ENCODE measurements at places on chromosomes 11 and 22.
A peak's percentile ranks its signal among the peaks of the same experiment; 100 is the strongest.

DNA sequence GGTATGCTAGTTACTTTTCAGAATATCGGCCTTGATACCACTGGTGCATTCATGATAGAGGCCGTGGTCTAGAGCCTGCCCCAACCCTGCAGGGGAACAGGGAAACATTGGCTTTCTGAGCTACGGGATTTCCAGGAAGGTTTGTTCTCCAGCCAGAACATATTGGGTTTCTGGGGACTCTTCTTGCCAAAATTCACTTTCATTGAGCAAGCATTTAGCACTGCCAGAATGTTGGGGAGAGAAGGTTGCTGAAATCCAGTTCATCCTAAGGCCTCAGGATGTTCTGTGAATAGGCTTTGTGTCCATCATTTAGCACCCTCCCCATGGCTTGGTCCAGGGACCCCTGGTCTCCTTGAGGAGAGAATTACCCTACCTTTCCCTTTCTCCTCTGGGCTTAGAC is 36.7 kb downstream of the DRG1 start:
- DNase-seq, result no peak

DNA sequence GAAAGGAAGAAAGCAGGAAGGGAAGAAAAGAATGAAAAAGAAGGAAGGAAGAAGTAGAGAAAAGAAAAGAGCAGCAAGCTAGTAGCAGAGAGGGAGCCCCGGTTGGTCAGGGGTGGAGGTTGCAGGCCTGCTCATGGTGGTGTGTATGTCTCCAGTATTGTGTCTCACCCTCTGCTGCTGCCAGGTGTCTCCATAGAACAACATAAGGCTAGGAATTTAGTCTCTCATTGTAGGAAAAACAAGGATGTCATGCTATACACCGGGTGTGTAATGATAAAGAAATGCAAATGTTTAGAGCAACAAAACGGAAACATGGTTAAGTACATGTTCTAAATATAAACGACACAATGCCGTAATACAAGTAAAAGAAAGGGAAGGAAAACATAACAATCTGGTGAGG is 342.5 kb downstream of the NTM start:
- no peak for DNase-seq

DNA sequence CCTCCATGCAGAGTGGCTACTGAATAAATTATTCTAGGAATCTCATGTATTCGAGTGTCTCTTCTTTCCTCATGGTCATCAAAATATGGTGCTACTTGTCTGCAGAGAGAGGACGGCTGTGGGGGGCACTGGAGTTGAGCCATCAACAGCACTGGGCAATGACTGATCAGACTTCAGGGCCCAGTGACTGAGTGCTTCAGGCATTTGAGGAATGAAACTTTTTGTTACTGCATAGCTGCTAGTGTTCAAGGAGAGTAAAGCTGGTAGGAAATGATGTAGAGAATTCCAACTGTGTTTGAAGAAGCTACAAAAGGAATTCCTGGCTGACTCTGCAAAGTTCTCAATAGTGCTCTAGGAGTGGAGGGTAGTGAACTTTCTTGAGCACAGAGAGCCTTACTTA is 277.7 kb downstream of the CADM1 start:
- no peak for DNase-seq

- no peak for DNase-seq
Measured at GRCh38 chr22:45262195-45262930, 21.7 kb upstream of the KIAA0930 start.

GRCh38 chr11:36354221-36355003 is 58.3 kb downstream of the PRR5L start:
- DNase-seq, result no peak

GRCh38 chr11:132256528-132257279 is 886.3 kb downstream of the NTM start:
- no peak for DNase-seq

GRCh38 chr11:102518296-102519094 is 12.1 kb downstream of the MMP7 start:
- no peak for DNase-seq

- no peak for DNase-seq
Measured at GRCh38 chr22:35746946-35747703, 29.5 kb downstream of the APOL5 start.

GRCh38 chr11:92390783-92391182 is 166.2 kb downstream of the FAT3 start:
- DNase-seq, result no peak

- no peak for DNase-seq
Measured at GRCh38 chr11:90448256-90448655, 225.4 kb upstream of the CHORDC1 start.

GRCh38 chr11:48047616-48048015 is 67.3 kb downstream of the PTPRJ start:
- no peak for DNase-seq

DNA sequence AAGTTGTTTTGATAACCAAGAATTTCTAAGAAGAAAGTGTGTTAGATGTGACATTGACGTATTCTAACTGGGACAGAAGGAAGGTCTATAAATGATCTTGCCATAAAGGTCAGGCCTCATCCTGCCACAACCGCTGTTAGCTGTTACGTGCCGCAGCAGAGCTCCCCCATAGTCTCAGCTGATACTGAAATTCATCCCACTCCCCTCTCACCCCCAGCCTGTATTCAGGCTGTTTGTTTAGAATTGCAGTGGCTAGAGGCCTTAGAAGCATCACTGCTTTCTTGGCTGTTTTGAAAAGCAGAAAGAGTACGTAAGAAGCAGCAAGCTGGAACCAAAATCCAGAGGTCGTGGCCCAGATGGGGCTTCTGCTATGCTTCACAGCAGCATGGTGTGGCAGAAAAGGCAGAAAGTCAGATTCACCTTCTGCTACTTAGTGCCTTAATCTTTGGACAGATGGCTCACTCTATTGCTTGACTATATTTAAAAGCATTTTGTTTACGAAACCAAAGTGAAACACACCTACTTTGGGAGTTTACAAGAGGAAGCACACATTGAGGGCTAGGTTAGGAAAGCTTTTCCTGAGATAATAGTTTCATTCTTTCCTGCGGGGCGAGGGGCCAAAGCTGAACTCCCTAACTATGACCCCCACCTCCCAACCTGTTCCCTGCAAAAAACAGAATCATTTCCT is 950 bp upstream of the LAYN start:
- DNase-seq, result no peak

DNA sequence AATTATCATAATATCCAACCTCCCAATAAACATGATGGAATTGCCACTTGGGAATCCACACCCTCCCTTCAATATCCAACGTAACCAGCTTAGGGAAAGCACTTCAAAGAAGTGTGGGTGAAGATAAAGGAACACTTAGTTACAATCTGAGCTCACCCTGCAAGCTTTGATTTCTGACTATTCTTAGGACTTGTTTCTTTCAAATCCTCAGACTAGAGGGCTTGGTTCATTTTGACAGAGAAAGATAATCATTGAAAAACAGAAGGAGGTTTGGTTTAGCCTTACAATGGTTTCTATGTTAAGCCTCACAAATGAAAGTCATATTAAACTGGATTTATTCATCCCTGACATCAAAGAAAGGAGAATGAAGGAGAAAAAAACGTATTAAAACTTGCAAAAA is 57.9 kb upstream of the SYT13 start:
- no peak for DNase-seq

- DNase-seq, result no peak
Measured at GRCh38 chr11:86230921-86231434, 13.6 kb upstream of the EED start.

- no peak for DNase-seq
Measured at GRCh38 chr11:59705294-59705693, 8.4 kb downstream of the OR10V1 start.

GRCh38 chr11:77141475-77141874 is 13.4 kb downstream of the MYO7A start:
- DNase-seq, result no peak

DNA sequence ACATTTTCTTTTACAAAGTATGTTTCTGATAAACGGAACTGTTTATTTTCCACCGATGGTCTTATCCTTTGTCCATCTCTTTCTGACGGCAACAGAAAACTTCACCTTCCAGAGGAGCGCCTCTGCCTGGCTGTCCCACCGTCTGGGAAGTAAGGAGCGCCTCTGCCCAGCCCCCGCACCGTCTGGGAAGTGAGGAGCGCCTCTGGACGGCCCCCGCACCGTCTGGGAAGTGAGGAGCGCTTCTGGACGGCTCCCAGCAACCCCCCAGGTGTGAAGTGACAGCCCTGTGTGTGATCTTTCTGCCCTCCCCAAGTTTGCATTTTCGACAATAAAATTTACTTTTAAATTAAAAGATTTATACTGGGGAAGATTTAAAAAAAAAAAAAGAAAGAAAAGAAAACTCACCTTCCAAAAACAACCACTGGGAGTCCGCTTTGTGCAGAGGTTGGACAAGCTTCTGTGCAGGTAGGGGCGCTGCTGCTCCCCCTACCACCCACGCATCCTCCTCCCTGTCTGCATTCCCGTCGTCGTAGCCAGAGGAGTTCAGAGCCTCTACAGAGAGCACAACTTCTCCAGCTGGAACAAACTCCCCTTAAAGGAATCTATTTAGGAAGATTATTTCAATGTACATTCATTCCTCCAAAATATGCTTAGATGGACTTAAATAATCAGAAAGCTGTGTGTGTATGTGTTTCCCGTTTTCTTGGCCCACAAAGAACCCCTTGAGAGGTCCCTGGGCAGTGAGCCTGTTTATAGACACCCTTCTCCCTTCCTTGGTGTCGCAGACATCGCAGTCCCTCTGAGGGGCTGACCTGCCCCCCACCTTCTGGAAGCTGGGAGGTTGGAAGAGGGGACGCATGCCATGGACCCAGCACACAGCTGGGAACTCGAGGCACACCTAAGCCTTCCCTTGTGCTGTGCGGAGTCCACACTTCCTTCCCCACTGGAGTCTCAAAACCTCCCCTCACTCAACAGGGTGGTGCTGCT is 849 bp upstream of the APOBEC3B start:
- DNase-seq, result no peak

DNA sequence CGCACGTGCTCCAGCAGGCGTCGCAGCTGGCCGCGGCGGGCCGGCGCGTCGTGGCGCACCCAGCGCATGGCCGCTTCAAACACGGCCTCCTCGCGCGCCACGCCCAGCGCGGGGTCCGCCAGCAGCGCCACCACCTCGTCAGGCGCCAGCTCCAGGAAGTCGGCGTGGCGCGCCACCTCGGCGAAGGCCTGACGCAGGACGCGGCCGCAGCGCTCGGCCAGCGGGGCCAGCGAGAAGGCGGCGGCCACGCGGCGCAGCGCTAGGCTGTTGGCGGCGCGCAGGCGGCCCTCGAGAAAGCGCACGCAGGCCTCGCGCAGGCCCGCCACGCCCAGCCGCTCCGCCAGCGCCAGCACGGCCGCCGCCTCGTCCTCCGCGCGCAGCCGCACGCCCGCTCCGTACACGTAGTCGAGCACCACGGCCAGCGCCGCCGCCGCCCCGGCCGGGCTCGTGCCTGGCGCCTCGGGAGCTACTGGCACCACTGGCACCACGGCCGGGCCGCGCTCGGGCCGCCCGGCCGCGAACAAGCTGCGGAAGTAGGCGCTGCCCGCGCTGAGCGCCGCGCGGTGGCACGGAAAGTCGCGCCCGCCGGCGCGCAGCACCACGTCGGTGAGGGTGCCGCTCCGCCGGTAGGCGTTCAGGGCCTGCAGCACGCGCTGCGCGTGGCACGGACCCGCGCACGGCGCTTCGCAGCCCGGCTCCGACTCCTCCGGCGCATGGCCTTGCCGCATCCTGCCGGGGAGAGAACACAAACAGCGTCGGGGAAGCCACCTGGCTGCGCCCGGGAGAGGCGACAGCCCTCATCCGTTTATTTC is 2.9 kb downstream of the KLHL35 start:
- DNase-seq, result no peak

DNA sequence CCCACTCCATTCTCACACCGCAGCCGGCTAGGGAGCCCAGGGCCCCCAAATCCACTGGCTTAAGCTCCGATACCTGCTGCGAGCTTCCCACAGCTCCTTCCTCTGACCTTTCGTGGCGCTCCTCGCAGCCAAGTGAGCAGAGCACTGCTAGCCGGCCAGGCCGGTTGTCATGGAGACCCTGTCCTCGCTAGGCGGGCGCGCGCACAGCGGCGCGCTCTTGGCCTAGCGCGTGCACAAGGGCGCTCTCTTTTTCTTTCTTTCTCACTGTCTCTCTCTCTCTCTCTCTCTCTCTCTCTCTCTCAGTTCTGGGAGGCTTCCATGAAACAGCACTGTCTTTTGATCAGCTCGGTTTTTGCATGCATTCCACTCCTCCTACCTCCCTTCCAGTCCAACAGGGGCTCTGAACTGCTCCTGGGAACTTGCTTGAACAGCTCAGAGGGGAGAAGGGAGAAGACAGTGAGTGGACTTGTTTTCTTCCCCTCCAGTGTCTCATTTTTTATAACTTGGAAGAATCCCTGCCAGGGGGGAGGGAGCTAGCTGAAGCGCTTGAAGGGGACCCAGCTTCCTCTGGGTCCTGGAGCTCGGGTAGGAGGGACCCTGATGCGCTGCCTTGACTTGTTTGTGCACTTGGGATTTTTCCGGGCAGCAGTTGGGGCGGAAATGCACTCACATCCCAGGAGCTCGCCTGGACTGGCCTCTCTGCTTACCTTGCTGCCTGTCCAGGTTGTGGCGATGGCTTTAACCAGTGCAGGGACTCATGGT is 100.3 kb upstream of the AKIP1 start:
- DNase-seq, result no peak

DNA sequence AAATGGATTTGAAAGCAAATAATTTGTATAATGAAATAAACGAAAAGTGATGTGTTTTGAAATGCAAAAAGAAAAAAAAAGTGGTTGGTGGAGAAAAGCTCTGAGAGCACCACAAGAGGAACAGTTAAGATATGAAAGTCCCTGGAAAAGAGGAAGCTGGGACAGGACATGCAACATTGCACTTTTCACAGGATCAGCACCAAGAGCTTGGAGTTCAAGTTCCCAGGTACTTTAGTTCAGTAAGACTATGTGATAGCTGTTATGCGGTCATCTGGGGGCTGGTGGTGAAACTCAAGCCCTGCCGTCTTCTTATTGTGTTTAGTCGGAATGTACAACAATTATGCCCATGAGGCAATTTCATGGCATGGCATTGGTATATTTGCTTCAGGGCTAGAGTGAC is 17.1 kb upstream of the MS4A4A start:
- DNase-seq, result no peak

GRCh38 chr11:119445850-119446249 is 22.9 kb upstream of the THY1 start:
- no peak for DNase-seq

GRCh38 chr11:20089796-20090653 is 70.2 kb downstream of the DBX1 start:
- DNase-seq, result no peak

GRCh38 chr11:96006037-96006436 is 82.1 kb upstream of the MTMR2 start:
- DNase-seq, result no peak

GRCh38 chr11:38751421-38751820 is 2153.4 kb upstream of the RAG2 start:
- DNase-seq, result no peak

DNA sequence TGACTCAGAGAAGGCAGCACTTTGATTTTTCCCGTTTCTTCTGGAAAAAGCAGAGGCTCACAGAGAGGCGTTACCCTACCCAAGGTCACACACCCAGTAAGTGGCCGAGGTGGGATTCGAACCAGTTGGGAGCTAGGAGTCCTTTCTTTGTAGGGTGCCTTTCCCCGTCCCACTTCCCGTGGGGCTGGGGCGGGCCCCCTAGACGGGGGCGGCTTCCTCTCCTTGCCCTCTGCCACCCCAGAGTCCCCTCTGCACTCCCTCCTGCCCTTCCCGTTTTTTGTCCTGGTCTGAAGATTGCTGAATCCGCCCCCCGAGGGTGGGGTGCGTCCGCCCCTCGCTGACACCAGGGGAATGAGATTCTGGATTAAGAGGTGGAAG is 747 bp downstream of the TPCN2 start:
- DNase-seq, result peak; percentile 37
